ENCODE measurements at places on chromosomes 11 and 22. TPM values are rescaled to one million over a fixed set of nuclear protein-coding genes. Genes with fewer than 3 reads are reported as not detected.

MIOX gene
- total RNA-seq, result not detected

VSIG10L2 gene
- total RNA-seq, result not detected

FXYD2 gene
- total RNA-seq, result 3.4 TPM

C11orf97 gene
- total RNA-seq, result not detected

PKNOX2 gene
- total RNA-seq, result not detected

HSPB2 gene
- not detected for total RNA-seq

EHBP1L1 gene
- 168 TPM for total RNA-seq

MRGPRF gene
- not detected for total RNA-seq

ELF5 gene
- total RNA-seq, result not detected

SHISA8 gene
- 6.1 TPM for total RNA-seq

DDI1 gene
- total RNA-seq, result not detected

SESN3 gene
- total RNA-seq, result 62.0 TPM

DNA sequence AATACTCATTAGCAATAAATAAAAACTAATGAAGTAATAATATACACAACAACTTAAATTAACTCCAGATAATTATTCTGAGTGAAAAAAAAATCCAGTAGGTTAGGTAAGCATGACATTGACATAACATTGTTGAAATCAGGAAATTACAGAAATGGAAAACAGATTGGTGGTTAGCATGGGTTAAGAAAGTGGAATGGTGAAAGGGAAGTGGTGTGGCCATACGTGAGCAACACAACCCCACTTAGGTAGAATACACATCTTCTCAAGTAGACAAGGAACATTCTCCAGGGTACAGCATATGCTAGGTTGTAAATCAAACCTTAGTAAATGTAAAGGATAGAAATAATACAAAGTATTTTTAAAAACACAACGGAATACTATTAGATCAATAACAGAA, 30.2 kb upstream of the CLTCL1 start:
- no peaks in the 10 kb centered on the region for H3K27me3 ChIP-seq
- H3K27ac ChIP-seq, result no peak overlapping the region

- no peak overlapping the region for H3K4me3 ChIP-seq
- no peak for DNase-seq
- H3K27me3 ChIP-seq, result peaks cover 80% of the 10 kb centered on the region
- H3K4me1 ChIP-seq, result no peaks in the 10 kb centered on the region
- no peak overlapping the region for H3K27ac ChIP-seq
- H3K36me3 ChIP-seq, result no peaks in the 10 kb centered on the region
Observed at GRCh38 chr11:12698048-12698447, 23.8 kb downstream of the TEAD1 start.

GRCh38 chr11:95584589-95584988, 205.0 kb downstream of the FAM76B start:
- no peaks in the 10 kb centered on the region for H3K27me3 ChIP-seq
- H3K27ac ChIP-seq, result peak overlapping the region; percentile 10
- no peak for DNase-seq

DNA sequence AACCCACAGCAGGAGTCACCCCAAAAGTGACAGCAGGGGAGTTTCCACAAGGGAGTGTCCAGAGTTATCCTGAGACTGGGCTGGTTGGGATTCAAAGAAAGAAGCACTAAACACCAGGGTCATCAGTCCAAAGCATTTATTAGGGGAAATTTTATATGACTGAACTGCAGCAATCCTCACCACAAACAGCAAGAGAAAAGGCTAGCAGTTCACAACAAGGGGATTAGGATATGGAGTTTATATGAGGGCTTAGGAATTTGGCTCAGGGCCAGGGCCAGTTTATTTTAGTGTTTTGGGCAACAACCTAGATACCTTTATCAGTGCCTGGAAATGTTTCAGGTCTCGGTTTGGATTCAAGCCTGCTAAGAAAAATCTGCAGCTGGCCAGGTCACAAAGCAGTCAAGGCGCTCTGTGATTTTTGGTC, 4.6 kb upstream of the TMEM126A start:
- peaks cover 2% of the 10 kb centered on the region for H3K4me1 ChIP-seq
- no peak overlapping the region for H3K4me3 ChIP-seq
- no peak overlapping the region for H3K27ac ChIP-seq
- no peak for DNase-seq
- peaks cover 12% of the 10 kb centered on the region for H3K36me3 ChIP-seq

- H3K4me3 ChIP-seq, result no peak overlapping the region
- H3K27me3 ChIP-seq, result no peaks in the 10 kb centered on the region
- DNase-seq, result no peak
Observed at GRCh38 chr22:24040946-24041345, 29.8 kb downstream of the CABIN1 start.

GRCh38 chr22:31503211-31503964, 7.1 kb downstream of the SFI1 start:
- peaks cover 48% of the 10 kb centered on the region for H3K36me3 ChIP-seq
- H3K4me3 ChIP-seq, result peak overlapping the region; percentile 5
- H3K27me3 ChIP-seq, result no peaks in the 10 kb centered on the region
- H3K4me1 ChIP-seq, result peaks cover 53% of the 10 kb centered on the region
- H3K27ac ChIP-seq, result peak overlapping the region; percentile 53

GRCh38 chr22:49422701-49423100, 405.0 kb downstream of the BRD1 start:
- H3K36me3 ChIP-seq, result no peaks in the 10 kb centered on the region
- peaks cover 2% of the 10 kb centered on the region for H3K27me3 ChIP-seq

- peaks cover 13% of the 10 kb centered on the region for H3K4me1 ChIP-seq
- H3K4me3 ChIP-seq, result no peak overlapping the region
- no peaks in the 10 kb centered on the region for H3K36me3 ChIP-seq
- H3K27me3 ChIP-seq, result peaks cover 20% of the 10 kb centered on the region
- no peak for DNase-seq
- H3K27ac ChIP-seq, result no peak overlapping the region
Observed at GRCh38 chr11:45092901-45093760, 53.3 kb upstream of the PRDM11 start.

GRCh38 chr22:41905411-41906202, 9.3 kb downstream of the SHISA8 start:
- DNase-seq, result no peak
- peaks cover 33% of the 10 kb centered on the region for H3K36me3 ChIP-seq
- H3K4me1 ChIP-seq, result peaks cover 26% of the 10 kb centered on the region
- H3K4me3 ChIP-seq, result no peak overlapping the region

GRCh38 chr11:112620621-112621394, 340.4 kb upstream of the NCAM1 start:
- H3K4me3 ChIP-seq, result no peak overlapping the region
- H3K36me3 ChIP-seq, result no peaks in the 10 kb centered on the region
- no peak overlapping the region for H3K27ac ChIP-seq

GRCh38 chr11:126444072-126444471, 88.6 kb downstream of the ST3GAL4 start:
- no peak for DNase-seq
- H3K27ac ChIP-seq, result no peak overlapping the region
- H3K27me3 ChIP-seq, result peaks cover 9% of the 10 kb centered on the region
- no peak overlapping the region for H3K4me3 ChIP-seq

GRCh38 chr11:43399983-43400630, 41.4 kb downstream of the TTC17 start:
- H3K4me1 ChIP-seq, result peaks cover 54% of the 10 kb centered on the region
- H3K36me3 ChIP-seq, result peaks cover 79% of the 10 kb centered on the region
- H3K4me3 ChIP-seq, result no peak overlapping the region
- H3K27ac ChIP-seq, result peak overlapping the region; percentile 31
- no peak for DNase-seq
- no peaks in the 10 kb centered on the region for H3K27me3 ChIP-seq

DNA sequence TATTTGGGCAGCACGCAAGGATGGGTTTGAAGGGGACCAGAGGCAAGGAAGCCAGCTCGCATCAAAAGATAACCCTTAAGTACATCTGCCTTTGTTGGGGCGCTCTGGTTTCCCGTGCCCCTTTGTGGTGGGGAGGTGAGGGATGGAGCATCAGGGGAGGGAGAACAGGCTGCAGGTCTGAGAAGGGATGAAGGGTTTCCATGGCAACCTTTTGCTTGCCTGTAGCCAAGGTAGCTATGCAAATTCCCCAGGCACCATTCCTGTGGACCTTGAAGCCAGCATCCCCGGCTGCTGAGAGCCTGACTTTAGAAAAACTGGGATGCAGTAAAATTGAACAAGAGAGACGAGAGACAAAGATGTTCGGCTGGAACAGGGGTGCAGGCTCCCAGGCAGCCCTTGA, 75.7 kb downstream of the SEZ6L start:
- no peak overlapping the region for H3K27ac ChIP-seq
- DNase-seq, result no peak
- no peak overlapping the region for H3K4me3 ChIP-seq
- H3K36me3 ChIP-seq, result no peaks in the 10 kb centered on the region
- H3K4me1 ChIP-seq, result no peaks in the 10 kb centered on the region

DNA sequence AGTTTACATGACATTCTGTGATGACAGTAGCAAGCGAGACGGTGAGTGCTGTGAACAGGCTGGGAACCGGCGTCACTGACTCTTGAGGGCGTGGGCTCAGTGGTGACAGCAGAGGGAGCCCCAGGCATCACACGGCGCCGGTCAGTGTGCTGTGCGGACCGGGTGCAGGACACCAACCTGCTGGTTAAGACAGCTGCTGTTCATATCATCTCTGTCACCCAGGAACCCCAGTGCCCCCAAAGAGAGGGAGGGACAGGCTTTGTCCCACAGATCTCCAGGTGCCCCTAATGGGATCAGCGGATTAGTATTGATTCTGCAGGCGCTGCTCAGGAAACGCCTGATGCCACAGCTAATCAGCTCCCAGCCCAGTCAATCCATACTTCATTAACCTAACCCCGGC, 18.4 kb downstream of the B3GAT1 start:
- no peak for DNase-seq
- H3K27ac ChIP-seq, result no peak overlapping the region
- H3K4me1 ChIP-seq, result no peaks in the 10 kb centered on the region

- H3K4me1 ChIP-seq, result no peaks in the 10 kb centered on the region
- no peaks in the 10 kb centered on the region for H3K27me3 ChIP-seq
- no peak overlapping the region for H3K27ac ChIP-seq
- no peak for DNase-seq
Observed at GRCh38 chr22:34099278-34099677, 179.0 kb upstream of the LARGE1 start.

DNA sequence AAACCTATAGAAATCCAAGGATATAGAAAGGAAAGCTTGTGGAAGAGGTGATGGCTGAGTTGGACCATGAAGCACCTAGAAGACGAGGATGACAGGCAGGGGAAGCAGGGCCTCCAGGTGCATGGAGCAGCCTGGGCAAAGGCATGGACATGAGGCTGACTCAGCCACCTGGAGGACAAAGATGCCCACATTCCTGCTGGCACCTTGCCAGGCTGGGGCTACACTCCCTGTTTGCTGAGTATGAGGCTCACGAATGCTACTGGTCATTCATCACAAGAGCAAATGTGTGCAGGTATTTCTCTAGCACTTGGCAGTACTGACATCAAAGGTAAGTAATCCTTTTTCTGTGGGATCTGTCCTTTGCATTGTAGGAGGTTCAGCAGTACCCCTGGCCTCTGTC, 7.1 kb upstream of the SCGB2A1 start:
- H3K4me1 ChIP-seq, result no peaks in the 10 kb centered on the region
- no peak overlapping the region for H3K4me3 ChIP-seq
- peaks cover 12% of the 10 kb centered on the region for H3K27me3 ChIP-seq
- no peak for DNase-seq
- H3K27ac ChIP-seq, result no peak overlapping the region
- H3K36me3 ChIP-seq, result no peaks in the 10 kb centered on the region

DNA sequence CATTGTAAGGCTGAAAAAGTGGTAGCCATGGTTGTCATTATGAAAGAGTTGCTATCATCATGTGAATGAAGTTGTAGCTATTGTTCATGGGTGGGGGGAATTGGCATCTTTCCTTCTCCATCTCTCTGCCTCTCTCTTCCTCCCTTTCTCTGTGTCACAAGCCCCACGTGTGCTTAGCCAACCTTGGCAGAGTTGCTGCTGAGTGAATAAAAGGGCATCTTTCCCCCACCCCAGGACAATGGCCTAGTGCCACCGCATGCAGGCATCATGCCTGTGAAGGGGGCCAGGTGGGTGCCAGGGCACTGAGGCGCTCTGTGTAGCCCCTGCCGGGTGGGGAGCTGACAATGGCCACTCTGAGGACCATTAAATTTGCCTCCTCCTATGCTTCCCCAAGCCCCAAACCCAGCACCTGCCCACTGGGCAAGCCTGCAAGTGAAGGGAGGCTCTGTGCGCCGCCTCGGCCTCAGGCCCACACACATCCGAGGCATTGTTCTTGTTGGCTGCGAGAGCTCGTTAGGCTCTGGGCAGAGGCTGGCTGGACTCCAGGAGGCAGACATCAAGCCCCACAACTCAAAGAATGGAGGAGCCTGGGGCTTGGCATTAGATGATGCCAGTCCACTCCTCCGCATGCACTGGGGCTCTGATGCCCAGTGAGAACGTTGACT, 103.9 kb downstream of the SEZ6L start:
- peaks cover 7% of the 10 kb centered on the region for H3K27me3 ChIP-seq
- H3K4me3 ChIP-seq, result no peak overlapping the region
- no peak for DNase-seq
- no peak overlapping the region for H3K27ac ChIP-seq

GRCh38 chr11:32511926-32512325, 71.7 kb upstream of the EIF3M start:
- no peaks in the 10 kb centered on the region for H3K4me1 ChIP-seq
- no peak overlapping the region for H3K27ac ChIP-seq

DNA sequence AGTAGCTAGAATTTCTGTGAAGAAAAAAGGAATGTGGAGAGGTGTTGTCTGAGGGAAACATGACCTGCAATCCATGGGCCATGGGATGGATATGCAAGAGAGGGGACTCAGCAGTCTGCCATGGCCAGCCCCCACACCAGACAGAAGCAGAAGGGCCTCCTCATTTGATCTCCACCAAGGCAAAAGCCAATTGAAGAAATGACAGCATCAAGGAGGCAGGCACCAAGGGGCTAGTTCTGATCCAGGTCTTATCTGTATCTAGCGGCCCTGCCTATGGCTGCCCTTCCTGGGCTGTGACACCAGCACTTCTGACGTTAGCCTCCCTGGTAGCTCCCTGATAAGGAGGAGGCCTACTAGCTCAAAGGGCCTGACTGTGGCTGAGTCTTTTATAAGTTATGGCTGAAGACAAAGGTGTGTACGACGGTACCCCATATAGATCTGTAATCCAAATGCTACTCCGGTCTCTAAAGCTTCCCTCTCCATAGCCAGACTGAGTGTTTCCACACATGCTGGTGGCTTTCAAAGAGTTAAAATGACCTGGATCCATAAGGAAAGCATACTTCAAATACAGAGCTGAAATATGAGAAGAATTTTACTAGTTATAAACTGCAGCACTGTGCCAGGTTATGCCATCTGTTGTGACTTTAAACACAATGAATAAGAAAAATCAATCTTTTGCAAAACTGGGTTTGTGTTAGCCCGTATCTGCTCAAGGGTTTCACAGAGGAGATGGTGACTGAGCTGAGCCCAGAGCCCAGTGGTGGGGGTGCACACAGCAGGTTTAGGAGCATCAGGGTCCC, 34.4 kb downstream of the HIRA start:
- no peaks in the 10 kb centered on the region for H3K4me1 ChIP-seq
- DNase-seq, result no peak

- H3K36me3 ChIP-seq, result peaks cover 52% of the 10 kb centered on the region
- H3K4me1 ChIP-seq, result peaks cover 32% of the 10 kb centered on the region
- peak overlapping the region; percentile 58 for H3K27ac ChIP-seq
Observed at GRCh38 chr22:38748487-38749136, 7.2 kb downstream of the SUN2 start.
